IMR-90 (cell line): ENCODE measurements at places on chromosomes 7 and 10.

DNA sequence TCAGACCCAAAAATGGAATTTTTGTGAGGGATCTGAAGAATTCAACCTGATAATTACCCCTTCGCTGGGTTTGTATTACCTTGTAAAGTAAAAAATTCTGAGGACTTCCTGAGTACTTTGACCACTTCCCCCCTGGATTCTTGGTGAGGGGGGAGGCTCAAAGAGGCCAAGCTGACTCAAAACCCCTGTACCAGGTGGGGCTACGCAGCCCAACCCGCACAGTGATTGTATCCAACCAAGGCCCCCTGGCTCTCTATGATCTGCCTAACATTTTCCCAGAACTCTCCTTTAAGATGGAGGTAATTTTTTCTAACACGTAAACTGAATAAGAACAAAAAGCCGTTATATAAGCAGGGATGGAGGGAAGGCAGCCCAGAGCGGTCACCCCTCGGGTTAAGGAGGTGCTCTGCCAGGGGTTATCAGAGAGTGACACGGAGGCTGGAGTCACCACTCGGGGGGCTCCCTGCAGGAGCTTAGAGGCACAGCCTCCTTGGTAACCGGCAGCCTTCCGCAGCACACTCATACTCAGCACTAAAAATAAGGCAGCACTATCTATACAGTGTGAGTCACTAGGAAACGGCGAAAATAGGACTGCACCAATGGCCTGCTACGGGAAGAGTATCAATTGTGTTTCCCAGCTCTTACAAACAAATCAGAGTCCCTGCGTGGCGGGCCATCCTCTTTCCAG, 255.4 kb downstream of the ELMO1 start:
- no peak for DNase-seq

DNA sequence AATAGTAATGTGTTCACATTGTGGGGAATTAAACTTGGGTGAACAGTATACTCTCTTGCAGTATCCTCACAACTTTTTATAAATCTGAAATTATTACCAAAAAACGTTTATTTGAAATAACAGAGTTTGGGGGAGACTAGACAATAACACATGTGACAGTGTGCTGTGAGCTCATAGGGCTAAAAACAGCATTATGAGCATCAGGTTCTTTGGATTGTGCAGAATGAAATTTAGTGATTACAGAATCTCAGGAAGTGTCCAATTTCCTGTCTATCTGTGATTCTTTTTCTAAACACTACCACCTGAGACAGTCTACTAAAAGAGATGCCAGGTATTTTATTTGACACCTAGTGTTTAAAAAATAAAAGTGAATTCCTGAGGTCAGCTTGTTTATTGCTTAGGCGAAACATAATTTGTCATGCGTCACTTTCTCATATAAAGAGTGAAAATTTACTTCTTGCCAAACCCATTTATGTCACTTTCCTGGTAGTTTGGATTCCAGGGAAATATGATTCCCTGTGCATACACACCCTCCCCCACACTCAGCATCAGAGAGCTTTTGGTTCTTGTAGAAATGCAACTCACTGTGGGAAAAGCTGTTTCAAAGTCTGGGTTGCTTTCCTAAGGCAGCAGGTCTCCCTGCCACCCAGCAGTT, 71.2 kb downstream of the AOAH start:
- DNase-seq, result peak; percentile 79

DNA sequence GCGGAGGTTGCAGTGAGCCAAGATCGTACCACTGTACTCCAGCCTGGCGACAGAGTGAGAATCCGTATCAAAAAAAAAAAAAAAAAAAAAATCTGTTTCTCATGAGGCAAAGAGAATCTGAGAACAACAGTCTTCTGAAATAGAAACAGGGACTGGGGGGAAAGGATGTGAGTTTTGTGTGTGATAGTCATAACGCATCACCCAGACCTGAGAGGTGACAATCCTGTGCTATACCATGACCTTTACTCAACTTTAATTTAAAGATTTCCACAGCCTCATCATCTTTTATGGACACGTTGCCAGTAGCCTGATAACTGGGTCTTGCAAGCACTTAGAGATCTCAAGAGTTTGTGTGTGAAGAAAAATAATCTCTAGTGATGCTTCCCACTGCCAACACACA, 2.3 kb downstream of the ATXN7L1 start:
- DNase-seq, result no peak

DNA sequence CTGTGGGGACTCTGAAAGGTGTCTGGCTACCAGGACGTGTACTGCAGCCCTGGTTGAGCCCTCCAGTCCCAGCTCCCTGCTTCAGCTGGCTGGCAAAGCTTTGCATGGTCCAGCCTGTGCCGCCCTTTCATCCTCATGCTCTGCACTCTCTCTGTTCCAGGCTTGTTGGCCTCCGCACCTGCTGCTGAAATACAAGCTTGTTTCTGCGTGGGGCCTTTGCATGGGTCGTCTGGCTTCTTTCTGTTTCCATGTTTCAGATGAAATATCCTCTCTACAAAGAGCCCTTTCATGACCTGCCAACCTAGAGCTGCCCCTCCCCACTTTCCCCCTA, 45.9 kb downstream of the TSPAN15 start:
- no peak for DNase-seq
